ENCODE measurements at places on chromosomes 3 and 15.
A peak's percentile ranks its signal among the peaks of the same experiment; 100 is the strongest.

DNA sequence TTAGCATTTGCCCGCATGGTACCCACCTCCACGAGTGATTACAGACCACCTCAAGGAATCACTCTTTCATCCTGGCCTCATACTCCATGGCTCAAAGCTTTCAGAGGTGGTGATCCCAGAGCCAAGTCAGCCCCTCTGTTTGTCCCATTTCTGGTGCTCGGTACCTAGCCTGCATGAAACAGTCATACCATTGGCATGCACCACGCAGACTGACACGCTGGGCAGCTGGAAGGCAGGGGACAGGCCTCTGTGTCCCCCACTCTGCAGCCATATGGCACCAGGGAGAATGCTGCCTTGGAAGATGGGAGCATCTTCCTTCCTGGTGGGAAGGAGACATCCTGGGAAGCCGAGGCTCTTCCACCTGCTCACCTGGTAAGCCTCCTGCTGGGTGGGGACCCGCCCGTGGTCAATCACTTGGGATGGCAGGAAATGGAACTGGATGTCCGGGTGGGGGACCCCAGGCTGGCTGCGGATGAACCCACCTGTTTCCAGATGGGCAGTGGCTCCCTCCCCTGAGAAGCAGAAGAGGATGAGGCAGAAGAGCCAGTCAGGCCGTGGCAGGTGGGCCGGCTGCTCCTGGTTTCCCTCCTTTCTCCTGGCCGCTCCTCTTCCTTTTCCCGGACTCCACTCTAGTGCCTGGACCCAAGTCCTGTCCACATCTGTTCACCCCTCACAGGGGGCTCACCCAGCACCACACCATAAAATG is 26.9 kb downstream of the CHDH start:
- DNase-seq: no peak

GRCh38 chr3:194686816-194687637 is 1.3 kb downstream of the FAM43A start:
- peak; percentile 48 for DNase-seq

GRCh38 chr3:196044513-196044912 is 37.4 kb downstream of the TFRC start:
- no peak for DNase-seq

DNA sequence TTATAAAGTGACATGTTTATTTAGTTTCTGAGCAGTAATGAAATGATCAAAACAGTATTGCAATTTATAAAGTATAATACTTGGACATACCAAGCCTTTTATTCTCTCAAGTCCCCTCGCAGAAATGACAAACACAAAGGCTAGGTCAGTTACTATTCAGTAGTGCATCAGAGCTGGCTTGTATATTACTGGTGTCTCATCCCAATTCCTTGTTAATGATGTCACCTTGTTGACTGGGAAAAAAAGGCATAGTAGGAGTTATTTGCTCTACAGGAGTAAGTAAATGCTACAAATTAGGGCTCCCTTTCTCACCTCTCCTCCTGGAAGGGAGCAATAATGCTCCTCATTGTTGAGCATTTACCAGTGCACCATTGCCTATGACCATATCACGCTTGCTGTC is 317.6 kb downstream of the CHL1 start:
- DNase-seq: no peak

DNA sequence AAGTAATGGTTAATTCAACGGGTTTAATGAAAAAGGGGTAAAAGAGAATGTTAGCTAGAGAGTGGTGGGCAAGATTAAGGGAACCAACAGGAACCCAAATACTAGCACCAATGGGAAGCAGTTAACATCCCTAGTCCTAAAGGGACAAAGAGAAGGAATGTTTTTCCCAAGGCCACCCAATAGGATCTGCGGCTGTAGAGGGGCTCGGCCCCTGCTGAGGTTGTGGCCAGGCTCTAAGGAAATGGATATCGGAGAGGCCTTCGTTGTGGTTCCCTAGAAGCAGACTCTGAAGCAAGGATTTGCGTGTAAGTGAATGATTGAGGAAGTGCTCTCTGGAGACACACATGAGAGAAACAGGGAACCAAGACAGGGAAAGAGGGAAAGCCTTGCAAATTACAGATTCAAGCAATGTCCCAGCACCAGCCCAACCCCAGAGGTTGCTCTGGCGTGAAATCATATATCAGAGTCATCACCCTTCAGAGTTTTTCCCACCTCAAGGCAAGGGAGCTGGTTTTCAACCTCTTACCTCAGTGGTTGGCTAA is 83.6 kb upstream of the TNIK start:
- no peak for DNase-seq

- DNase-seq: no peak
Observed at GRCh38 chr15:31163769-31164572, 62.4 kb upstream of the TRPM1 start.

DNA sequence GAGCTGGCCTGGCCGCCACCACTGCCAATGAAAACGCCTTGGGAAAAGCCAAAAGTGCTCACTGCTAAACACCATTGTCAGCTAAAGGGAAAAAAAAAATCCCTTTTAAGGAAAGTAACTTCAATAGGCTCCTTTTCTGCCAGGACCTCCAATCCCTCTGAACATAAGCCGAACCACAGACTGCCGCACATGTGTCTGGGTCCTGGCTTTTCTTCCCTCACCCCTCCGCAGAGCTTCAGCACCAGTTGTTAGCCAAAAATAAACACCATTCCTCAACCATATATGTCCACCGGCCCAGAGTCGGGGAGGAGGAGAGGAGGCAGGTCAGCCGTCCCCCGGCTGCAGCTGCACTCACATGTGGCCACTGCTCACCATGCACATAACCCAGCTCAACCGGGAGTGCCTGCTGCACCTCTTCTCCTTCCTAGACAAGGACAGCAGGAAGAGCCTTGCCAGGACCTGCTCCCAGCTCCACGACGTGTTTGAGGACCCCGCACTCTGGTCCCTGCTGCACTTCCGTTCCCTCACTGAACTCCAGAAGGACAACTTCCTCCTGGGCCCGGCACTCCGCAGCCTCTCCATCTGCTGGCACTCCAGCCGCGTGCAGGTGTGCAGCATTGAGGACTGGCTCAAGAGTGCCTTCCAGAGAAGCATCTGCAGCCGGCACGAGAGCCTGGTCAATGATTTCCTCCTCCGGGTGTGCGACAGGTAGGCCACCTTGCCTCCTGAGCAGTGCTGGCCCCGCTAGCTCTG is at the start of gene FBXL22:
FBXL22 (plus strand) TSS at position 350 of the 753 bp plus-strand sequence; CDS start at position 356, 6 bp downstream.
- DNase-seq: no peak

DNA sequence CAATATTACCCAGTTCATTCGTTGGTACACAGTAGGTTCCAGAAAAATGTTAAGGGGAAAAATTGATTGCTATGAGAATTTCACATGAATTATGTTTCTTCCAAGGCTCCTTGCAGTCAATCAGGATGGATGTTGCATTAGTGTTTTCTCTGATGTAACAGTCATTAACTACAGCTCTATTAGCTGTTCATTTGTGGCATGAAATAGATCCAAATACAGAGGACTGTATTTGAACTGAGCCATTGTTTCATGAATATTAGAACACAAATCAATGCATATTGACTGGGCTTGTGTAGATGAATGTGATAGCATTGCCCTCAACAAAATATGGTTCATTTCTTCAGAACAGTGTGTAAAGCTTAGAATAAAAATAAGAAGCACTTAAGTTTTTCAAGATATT is 203.0 kb upstream of the SGO1 start:
- no peak for DNase-seq

DNA sequence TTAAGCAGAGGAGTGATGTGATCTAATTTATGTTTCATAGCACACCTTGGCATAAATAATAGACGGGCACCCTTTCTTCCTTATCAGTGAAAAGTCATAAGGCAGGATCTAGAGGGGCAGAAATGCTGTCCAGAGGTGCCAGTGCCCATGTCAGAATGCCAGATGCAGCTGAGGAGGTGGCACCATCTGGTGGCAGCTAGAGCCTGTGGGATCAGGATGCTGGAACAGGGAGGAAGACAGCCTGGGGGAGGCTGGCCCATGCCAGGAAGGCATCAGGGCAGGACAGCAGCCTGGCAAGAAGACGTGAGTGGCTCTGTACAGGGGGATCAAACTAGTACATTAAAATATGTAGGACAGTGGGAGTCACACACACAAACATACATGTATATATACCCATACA is 16.5 kb downstream of the MYH15 start:
- DNase-seq: no peak

GRCh38 chr3:25041871-25042584 is 386.0 kb upstream of the RARB start:
- no peak for DNase-seq

Data from GM20000 (cell line).